Stimulated activated CD8-positive, alpha-beta memory T cell treated with anti-CD3 and anti-CD28 coated beads, Interleukin-15, amount 100 ng/mL, for 48 hours (primary cell): ENCODE measurements at places on chromosomes 6 and 20.

GRCh38 chr6:29035951-29036350 is 9.0 kb downstream of the OR2W1 start:
- no peak for DNase-seq

DNA sequence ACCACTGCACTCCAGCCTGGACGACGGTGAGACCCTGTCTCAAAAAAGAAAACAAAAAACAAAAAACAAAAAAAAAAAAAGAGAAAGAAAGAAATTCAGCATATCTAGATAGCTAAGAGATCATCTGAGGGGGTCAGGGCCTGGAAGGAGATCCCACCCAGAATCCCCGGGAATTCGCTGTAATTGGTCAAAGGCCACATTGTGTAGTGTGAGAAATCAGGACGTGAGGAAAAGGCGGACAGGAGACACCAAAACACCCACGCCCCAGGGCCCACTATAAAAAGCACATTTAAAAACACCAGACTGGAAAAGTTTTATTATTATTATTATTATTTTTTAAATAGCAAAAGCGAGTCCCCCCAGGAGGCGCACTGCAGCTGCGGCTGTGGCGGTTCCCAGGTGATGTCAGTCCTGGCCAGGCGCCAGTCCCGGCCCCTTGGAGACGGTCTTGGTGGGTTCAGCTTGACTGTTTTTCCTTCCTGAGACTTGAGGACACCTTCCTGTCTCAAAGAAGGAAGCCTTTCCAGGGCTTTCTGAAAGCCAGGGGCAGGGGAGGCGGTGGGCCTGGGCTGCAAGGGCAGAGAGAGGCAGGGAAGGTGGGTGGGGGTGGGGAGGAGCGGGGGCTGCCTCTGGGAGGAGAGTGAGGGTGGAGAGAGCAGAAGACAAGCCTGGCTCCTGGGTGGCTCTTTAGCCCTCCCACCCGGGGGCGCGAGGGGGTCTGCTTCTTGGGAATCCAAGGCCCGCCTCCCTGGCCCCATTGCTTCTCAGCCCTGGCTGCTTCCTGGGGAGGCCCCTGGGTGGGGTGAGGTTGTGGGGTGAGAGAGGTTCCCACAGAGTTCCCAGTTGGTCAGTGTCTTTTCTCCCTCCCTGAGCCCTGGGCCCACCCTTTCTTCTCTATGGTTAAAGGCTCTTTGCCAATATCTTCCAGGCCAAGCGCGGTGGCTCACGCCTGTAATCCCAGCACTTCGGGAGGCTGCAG is 14.5 kb downstream of the TCF15 start:
- DNase-seq: no peak

DNA sequence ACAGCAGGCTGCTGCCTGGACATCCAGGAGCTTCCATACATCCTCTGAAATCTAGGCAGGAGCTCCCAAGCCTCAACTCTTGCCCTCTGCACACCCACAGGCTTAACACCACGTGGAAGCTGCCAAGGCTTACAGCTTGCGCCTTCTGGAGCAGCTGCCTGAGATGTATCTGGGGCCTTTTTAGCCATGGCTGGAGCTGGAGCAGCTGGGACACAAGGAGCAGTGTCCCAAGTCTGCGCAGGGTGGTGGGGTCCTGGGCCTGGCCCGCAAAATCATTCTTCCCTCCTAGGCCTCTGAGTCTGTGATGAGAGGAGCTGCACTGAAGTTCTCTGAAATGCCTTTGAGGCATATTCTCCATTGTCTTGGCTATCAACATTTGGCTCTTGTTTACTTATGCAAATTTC is 255.0 kb downstream of the DLL1 start:
- no peak for DNase-seq

DNA sequence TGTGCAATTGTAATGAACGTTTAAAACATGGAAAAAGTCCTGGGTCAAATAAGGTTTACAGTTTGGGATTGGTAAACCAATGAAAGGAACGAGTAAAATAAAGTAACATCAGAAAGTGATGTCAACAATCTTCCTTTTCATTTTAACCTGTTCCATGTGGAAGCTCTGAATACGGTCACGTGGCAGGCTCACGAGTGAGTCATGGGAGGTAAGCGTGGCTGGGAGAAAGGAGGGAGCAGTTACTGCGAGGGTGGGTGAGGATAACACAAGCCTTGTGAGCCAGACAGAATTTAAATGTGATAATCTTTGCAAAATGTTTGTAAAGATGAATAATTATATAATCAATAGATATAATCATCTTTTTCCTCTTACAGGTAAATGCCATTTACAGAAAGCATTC is 171.3 kb upstream of the HDAC2 start:
- DNase-seq: no peak

- no peak for DNase-seq
These were observed 18.4 kb upstream of the AKAP7 start for GRCh38 chr6:131116755-131117360.

- DNase-seq: no peak
These were observed 85.3 kb downstream of the LINC00237 start for GRCh38 chr20:21020659-21021471.

DNA sequence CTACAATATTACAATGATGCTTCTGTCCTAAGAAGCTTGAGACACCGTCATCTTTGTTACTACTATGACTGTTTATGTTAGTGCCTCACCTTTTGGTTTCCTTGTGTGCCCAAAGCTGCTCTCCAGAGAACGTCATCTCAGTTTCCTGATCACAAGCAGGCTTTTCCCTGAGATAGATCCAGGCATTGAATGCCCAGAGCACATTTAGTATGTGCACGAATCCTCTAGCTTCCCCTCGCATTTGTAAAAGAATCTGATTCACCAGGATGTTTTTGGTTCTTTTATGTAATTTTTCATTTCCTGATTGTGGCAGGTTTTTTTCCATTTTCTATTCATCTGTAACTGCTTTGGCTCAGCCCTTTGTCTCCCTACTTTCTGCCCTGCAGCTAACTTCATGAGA is 100.2 kb upstream of the TMEM181 start:
- DNase-seq: no peak
